Activated CD4-positive, alpha-beta T cell treated with anti-CD3 and anti-CD28 coated beads for 4 hours (primary cell): ENCODE measurements at places on chromosomes 12 and 14.
A peak's percentile ranks its signal among the peaks of the same experiment; 100 is the strongest.

DNA sequence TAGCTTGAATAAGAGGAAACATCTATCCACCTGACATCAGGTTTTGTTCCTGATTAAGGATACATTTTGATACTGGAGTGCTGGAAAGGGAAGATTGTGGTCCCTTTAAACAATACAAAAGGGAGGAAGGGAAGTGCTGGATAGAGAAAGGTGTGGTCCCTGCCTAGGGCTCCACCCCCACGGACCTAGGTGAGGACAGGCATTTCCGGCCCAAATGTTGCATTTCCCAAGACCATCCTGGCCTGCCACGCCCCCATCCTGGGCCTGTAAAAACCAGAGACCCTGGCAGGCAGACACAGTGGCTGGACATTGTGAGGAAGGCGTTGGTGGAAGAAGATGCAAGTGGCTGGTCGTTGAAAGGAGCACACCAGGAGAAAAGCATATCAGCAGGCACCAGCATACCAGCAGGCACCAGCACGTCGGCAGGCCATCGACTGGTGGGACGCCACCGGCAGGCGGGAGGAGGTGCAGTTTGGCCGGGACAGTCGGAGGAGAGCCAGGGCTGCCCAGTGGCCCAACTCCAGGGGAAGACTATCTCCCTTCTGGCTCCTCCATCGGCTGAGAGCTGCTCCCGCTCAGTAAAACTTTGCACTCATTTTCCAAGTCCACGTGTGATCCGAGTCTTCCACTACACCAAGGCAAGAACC lies 53.2 kb upstream of the AMN1 start:
- DNase-seq: no peak

GRCh38 chr14:93946541-93947090 lies 19.5 kb downstream of the FAM181A start:
- DNase-seq: no peak

DNA sequence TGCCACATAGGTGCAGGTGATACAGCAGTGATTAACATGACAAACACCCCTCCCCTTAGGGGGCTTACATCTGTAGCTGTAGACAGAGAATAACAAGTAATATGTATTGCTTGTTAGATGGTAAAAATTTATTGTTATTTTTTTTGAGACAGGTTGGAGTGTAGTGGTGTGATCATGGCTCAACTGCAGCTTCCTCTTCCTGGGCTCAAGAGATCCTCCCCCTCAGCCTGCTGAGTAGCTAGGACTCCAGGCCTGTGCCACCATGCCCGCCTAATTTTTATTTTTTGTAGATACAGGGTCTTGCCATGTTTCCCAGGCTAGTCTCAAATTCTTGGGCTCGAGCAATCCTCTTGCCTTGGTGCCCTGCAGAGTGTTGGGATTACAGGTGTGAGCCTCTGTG lies 19.8 kb downstream of the DIP2B start:
- no peak for DNase-seq

- peak; percentile 79 for DNase-seq
Measured at GRCh38 chr14:100375266-100375962, 52.3 kb downstream of the SLC25A47 start.

- no peak for DNase-seq
Measured at GRCh38 chr12:109822951-109823411, 10.2 kb downstream of the TRPV4 start.

DNA sequence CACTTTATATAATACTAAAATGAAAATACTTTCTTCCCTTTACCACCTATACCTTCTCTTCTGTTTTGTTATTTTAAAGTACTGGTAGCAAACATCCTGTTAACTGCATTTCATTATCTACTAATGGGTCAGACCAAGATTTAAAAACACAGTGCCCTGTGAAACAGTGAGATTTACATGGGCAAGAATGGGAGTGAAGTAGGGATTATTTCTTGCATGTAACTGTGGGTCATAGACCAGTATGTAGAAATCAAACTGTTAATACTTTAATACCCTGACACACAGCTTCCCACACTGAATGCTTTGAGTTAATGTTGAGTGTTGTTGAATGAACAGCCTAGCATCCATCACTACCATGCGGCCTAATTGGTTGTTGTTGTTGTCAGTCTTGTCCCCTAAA lies 61.6 kb downstream of the PLEKHA5 start:
- no peak for DNase-seq

DNA sequence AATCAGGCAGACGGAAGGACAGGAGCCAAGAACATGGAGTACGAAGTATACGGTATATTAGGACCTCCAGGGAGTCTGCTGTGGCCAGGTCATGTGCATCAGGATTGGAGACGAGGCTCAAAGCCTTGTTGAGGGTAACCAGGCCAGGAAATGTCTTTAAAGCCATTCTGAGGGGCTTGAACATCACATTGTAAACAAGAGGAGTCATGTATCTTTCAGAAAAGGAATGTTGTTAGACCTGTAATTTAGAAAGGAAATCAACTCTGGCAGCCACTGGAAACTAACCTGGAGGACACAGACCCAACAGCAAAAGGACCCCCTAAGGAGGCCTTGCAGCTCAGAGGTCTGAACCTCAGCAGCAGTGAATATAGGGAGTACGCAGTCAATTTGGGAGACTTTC lies 7.5 kb downstream of the MAP3K9 start:
- DNase-seq: no peak

DNA sequence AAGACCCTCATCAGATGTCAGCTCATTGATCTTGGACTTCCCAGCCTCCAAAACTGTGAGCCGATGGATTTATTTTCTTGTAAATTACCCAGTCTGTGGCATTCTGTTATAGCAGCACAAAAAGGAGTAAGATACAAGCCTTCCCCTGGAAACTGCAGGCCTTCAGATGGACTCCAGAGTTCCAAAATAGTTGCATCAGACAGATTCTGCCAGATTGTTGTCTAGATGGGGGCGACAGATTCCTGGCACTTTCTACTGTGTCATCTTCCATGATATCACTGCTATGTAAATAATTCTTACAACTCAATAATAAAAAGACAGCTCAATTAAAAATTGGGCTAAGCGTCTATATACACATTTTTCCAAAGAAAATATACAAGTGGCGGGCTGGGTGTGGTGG lies 17.2 kb upstream of the MARK3 start:
- DNase-seq: no peak

GRCh38 chr12:47828008-47828975 lies 8.6 kb upstream of the HDAC7 start:
- no peak for DNase-seq

DNA sequence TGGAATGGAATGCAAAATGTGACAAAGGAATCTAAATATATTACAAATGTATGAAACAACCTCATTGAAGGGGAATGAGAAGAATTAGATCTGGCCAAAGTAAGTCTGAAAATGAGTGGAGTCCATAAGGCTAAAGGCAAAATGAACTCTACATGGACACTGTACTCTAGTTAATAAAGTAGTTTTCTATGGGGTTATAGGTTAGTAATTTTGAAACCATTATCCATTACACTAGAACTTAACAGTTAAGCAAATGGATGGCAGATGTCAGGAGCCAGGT lies 222.1 kb downstream of the NUAK1 start:
- no peak for DNase-seq

DNA sequence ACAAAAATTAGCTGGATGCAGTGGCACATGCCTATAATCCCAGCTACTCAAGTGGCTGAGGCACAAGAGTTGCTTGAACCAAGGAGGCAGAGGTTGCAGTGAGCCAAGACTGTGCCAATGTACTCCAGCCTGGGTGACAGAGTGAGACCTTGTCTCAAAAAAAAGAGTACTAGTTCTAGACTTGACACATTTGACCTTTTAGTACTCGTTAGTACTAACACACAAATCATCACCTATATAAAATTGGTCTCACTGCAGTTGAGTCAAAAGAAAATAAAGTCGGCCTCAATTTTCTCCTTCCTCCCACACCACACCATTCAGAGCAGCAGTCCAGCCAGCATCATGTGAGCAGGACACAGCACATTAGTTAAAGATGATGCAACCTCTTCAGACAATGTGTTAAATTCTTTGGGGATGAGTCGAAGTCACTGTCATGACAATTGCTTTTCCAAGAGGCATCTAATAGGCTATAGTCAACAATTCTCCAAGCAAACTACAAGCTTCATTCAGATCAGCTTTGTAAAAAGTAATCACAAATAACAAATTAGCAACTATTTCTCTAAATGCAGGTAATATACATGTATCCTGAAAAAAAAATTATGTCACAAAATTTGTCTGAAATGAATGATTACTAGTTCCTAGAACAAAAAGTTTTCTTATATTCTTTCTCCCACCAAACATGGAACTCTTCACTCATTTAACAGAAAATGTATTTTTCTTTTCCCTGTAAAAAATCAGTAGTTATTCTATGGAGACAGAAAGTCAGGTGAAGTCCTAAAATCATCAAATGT lies 55.6 kb downstream of the CLIP1 start:
- DNase-seq: no peak

- no peak for DNase-seq
Measured at GRCh38 chr12:131845121-131845520, 16.9 kb downstream of the MMP17 start.

GRCh38 chr14:104394409-104394851 lies 185.1 kb upstream of the C14orf180 start:
- DNase-seq: no peak

- no peak for DNase-seq
Measured at GRCh38 chr12:72281126-72281525, 9.0 kb downstream of the TRHDE start.

- DNase-seq: no peak
Measured at GRCh38 chr14:73463411-73463810, 5.1 kb upstream of the NUMB start.

DNA sequence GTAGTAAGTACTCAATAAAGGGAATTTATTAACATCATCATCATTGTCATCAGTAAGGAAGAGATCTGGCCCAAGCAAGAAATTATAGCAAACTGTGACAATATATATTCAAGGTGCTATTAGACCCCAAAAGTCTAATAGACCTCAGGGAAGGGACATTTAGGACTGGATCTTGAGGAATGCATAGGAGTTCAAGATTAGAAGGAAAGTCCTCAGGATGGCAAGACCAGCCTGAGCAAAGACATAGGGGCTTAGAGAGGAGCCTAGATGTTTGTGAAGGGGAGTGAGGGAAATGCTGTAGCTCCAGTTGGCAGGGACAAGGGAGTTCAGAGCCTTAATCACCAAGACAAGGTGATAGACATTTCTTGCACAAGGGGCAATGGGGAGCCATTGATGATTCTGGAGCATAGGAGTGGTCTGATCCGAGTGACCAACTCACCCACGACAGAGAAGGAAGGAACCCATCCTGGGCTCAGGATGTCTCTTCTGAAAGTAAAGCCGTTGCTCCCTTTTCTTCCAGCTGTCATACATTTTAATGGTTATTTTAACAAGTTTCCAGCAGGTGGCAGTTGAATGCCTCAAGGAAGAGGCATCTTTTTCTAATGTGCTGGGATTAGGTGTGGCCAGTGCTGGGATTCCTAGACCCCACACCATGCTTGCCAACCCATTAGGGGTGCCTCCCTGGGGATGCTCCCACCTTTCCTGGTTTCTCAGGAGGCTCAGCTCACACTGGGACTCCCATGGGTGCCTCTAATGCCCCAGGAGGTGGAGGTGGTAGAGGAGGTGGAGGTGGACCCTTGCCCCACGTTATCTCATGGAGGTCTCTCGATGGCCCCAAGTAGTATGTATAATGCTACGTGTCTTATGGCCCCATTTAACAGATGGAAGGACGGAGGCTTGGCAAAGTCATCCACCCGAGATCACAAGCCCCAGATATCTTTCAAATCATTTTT lies 37.8 kb downstream of the PHETA1 start:
- no peak for DNase-seq

DNA sequence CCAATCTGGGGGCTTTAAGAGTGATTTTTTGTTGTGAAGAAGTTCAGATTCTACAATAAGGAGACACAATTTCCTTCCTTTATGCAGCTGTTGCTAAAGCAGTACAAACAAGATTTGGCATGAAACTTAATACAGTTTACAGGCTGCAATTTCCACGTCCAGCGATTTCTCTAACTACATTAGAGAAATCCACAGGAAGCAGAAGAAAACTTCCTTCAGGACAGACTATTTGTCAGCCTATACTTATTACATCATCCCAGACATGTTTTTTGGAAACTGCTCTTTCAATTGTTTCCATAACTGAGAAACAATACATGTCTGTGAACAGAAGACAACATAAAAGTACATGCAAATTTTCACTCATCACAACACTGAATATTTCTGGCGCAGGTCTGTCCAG lies 204.3 kb downstream of the TTC7B start:
- no peak for DNase-seq

DNA sequence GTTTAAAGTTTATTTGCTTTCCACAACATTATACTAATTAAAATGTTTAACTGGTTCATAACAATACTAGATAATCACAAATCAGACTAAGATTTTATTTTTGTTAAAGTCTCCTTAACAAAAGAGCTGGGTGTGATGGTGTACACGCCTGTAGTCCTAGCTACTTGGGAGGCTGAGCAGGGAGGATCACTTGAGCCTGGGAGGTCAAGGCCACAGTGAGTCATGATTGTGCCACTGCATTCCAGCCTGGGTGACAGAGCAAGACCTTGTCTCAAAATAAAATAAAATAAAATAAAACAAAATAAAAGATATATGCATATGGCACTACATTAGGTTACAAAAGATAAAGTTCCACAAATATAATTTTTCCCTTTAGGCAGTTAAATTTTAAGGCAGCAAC lies 5.6 kb downstream of the MIS18BP1 start:
- DNase-seq: no peak

- no peak for DNase-seq
Measured at GRCh38 chr12:45966486-45966885, 23.9 kb downstream of the SCAF11 start.

DNA sequence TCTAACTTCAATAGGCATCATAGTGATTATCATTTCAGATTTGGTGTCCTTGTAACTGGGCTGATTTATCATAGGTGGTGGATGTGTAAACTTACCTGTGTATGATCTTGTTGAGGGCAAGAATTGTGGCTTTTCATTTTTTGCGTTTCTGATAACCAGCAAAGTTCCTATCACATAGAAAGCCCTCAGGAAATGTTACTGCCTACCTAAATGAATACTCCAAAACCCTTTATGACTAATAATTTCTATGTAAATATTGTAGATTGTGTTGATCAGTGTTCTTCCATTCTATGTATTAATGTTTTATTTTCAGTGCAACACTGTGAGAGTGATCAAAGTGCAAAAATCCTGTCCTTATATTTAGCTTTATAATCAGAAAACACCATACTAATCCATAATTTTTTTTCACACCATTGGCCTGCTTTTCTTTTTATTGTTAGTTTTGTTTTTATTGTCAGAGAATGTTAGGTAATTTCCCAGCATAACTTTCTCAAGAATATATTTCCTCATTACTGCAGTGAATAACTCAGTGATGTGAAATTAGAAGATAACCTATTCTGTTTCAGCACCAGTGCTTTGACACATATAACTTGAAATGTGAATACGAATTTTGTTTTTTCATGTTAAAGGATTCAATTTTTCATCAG lies 94.1 kb downstream of the GPHN start:
- DNase-seq: no peak

GRCh38 chr12:47807338-47807737 lies 12.4 kb downstream of the HDAC7 start:
- no peak for DNase-seq

- no peak for DNase-seq
Measured at GRCh38 chr12:96073346-96074330, 38.3 kb upstream of the LTA4H start.

GRCh38 chr14:100066962-100067361 lies 1.7 kb downstream of the EVL start:
- DNase-seq: no peak

- no peak for DNase-seq
Measured at GRCh38 chr12:108610336-108610815, 12.5 kb upstream of the TMEM119 start.

- DNase-seq: no peak
Measured at GRCh38 chr14:105107781-105108515, 42.7 kb upstream of the GPR132 start.
